ENCODE measurements at places on chromosomes 4 and X. TPM values are rescaled to one million over a fixed set of nuclear protein-coding genes. Genes with fewer than 3 reads are reported as not detected.

The MAGEA8 gene
- not detected for total RNA-seq

GRCh38 chr4:123640271-123640670 lies 243.7 kb downstream of the SPRY1 start:
- no peak for DNase-seq

GRCh38 chr4:98232202-98232601 lies 29.0 kb upstream of the RAP1GDS1 start:
- no peak for DNase-seq

- no peak for DNase-seq
Observed at GRCh38 chrX:11929476-11929875, 171.4 kb downstream of the MSL3 start.

The PDCL2 gene
- not detected for total RNA-seq

GRCh38 chr4:155559915-155560314 lies 106.7 kb upstream of the GUCY1A1 start:
- DNase-seq = no peak

The USP17L10 gene
- total RNA-seq = not detected

The P2RY10 gene
- 1.1 TPM for total RNA-seq

DNA sequence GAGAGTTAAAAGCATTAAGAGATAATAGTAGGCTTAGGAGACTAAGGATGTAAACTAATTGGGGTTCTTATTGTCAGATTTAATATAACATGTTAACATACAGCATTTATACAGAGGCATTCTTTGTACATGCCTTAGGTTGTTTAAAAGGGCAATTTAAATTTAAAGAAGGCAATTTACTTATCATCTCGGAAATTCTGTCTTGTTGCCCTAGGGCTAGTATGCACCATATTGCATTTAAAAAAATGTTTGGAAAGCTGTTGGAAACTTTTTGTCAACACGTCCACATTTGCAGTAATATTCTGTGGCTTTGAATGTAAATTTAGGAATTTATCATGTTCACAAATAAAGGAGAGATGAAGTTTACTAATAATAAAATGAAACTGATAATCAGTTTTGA lies 25.5 kb downstream of the GALNT7 start:
- no peak for DNase-seq

DNA sequence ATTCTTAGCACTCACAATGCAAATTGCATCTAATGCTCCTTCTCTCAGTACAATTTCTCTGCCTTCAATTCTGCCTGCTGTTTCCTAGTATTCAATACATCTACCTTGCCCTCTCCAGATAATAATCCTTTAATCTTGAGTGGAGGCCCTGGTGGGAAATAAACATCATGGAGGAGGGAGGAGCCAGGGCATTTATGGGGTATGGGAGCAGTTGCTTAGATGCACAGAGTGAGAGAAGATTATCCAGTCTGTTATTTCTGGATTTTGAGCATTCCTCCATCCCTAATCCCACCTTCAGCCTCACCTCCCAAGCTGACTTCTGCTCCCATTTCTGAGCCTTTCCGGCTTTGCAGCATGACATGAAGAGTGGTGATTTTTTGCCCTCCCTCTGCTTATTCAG lies 127.9 kb upstream of the PPP3CA start:
- no peak for DNase-seq

The GYPE gene
- total RNA-seq = not detected

DNA sequence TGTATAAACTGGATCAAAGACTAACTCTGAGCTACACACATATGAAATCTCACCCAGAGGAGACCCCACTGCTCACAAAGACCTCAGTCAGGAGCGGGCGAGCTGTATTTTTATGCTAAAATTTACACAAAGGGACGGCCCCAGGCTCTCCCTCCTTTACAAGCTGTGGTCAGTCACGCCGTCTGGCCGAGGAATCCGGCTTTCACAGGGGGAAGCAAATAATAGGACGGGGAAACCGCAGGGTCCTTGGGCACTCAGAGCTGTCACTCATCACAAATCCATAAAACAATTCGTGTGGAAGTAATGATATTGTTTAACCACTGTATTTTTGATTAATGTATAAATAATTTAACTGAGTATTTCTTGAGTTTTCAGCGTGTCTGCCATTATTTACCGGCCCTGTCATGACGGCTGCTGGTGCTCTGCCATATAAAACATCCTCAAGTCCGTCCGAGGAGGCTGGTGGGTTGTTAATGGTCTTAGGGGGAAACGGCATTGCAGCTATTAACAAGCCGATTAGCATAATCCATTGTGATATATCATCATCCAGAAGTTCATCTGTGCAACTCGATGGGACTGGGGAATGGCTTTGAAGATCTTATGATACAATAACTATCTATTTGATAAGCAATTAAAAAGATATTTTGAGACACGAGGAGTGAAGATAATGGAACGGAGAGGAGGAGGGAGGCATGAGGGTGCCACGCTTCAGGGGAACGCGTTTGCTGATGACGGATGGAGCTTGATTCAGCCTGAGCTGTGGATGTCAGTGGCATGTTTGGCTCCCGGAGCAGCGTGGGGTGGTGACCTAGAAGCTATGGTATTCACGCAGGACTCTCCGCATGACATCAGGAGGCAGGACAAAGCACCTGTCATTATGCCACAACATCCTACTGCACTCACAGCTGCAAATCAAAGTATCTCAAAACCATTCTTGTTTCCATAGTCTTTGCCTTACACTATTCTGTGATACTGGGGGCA lies 150.9 kb downstream of the SHOX start:
- DNase-seq = no peak

The MTNR1A gene
- 7.0 TPM for total RNA-seq

- no peak for DNase-seq
Observed at GRCh38 chr4:148216866-148217814, 225.1 kb downstream of the NR3C2 start.

- no peak for DNase-seq
Observed at GRCh38 chr4:112940336-112940735, 109.1 kb upstream of the ANK2 start.

The TMEM47 gene
- 16.5 TPM for total RNA-seq

The ARMCX1 gene
- 16.1 TPM for total RNA-seq

DNA sequence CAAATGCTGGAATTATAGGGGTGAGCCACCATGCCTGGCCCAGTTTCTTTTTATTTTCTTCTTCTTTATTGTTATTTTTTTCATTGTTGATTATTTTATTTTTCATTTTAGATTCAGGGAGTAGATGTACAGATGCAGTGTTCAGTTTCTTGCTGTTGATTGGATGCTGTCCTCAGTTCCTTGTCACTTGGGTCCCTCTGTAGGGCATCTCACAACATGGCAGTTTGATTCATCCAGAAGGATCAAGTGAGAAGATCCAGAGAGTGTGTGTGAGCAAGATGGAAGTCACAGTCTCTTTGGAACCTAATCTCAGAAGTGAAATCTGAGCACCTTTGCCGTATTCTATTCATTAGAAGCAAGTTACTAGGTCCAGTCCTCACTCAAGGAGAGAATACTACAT lies 20.9 kb downstream of the HMGB3 start:
- DNase-seq = no peak

The NLRP2B gene
- not detected for total RNA-seq

DNA sequence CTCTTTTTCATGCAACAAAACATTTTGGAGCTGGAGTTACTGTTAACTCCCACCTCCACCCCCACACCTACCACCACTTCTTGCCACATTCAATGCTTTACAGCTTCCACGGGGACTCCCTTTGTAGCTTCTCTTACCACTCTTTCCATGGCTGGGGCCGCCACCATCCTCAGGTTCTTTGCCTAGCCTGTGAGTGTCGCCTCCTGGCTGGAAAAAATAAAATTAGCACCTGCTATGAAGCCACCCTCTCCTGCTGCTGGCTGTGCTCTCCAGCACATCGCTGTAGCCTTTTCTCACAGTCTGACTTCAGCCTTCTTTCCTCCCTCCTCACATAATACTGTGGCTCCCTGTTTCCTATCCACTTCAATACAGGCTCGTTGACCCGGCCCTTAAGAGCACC lies 114.4 kb downstream of the FRAS1 start:
- DNase-seq = no peak

GRCh38 chr4:84849051-84849640 lies 117.3 kb downstream of the WDFY3 start:
- no peak for DNase-seq

The LIMCH1 gene
- 8.1 TPM for total RNA-seq

The CLCN4 gene
- total RNA-seq = not detected

The TBC1D8B gene
- 5.8 TPM for total RNA-seq

DNA sequence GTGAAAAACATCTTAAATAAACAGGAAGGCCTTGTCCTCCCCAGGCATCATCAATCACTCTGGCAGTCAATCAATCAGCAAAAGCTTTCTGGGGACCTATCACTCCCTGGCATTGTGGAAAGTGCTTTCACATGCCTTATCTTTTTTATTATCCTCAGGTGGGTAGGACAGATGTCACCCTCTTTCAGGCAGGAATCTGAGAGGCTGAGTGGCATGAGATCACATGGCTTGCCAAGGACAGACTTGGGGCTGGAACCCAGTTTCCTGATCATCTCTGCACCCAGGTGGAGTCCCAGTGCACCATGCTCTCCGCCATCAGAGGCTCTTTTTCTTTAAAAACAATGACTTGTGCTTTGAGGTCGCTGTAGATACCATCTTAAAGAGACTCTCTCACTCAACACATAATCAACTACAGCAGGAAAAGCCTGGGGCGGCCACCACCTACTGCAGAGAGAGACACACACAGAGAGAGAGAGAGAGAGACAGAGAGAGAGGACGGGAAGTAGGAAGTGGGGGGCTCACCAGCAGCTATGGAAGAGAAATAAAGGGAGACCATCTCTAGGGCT lies 282.7 kb downstream of the PTTG2 start:
- DNase-seq = no peak

The HHIP gene
- 0.20 TPM for total RNA-seq

The PAGE4 gene
- not detected for total RNA-seq

The DOK7 gene
- not detected for total RNA-seq

DNA sequence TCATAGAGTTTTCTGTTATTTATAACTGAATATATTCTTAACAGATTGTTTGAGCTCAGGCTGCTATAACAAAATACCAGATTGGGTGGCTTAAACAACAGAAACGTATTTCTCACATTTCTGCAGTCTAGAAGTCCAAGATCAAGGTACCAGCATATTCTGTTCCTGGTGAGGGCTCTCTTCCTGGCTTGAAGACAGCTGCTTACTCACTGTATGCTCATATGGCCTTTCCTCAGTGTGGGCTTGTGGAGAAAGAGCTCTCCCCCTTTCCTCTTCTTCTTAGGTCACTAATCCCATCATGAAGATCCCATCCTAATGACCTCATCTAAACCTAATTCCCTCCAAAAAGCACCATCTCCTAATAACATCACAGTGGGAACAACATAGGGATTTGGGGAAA lies 117.8 kb downstream of the RASGEF1B start:
- DNase-seq = no peak

DNA sequence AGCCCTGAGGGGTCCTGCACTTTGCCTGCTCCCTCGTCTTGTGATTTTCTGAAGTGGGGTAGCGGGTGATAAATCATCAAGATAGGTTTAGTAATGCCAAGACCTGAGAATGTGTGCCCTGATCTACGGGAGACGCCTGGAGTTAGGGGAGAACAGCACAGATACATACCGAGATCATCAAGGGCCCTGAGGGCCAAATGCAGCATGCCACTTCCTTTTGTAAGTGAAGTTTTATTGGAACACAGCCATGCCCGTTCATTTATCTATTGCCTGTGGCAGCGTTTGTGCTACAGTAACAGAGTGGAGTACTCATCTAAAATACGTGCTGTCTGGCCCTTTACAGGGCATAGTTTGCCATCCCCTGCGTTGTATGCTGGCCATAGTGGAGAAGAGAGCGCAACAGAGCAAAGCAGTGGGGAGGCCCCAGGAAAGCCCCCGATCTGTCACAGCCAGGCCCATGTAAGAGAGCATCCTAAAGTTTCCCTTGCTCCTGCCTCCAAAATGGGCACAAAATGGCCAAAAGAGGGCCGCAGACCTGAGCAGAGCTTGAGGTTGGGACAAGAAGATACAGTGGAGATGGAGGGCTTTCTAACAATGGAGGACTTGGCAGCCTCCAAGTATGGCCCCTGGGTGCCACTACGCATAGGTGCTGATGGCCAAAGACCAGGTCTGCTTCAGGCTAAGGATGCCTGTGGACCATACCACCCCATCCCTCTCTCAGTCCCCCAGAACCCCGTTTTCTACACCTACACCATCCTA lies 167.0 kb downstream of the SMIM20 start:
- no peak for DNase-seq

DNA sequence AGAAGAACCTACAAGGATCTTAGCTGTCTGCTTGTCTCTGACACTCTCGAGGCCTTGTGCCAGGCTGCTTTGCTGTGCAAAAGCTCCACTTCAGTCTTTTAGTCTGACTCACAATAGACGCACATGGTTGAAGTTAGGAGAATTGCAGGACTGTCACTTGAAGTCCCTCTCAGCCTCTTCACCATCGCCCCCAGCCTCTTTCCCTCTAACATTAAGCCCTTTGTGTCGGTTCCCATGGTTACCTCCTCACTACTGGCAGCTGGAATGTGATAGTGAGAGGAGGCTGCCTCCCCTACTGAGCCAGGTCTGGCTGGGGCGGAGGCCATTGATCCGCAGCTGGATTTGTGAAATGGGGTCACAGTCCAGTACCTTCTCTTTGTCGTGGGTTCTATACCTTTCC lies 201.8 kb downstream of the SOWAHB start:
- DNase-seq = no peak

DNA sequence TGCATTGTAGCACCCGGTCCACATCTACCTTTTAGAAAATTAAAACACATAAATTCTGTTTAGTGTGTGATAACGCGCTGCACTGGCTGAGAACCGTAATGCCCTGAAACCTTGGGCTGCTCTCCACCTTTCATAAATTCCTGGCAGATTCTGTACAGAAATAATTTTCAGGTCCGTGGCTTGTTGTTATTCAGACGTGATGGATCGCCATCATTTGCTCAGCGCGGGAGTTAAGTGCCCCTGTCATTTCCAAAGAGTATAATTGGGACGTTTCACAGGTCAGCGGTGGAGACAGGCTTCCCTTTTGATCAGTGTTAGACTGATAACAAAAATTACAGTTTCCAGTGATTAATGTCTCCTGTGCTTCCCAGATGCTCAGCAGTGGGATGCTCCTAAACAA lies 16.5 kb downstream of the UVSSA start:
- no peak for DNase-seq

The MAGEA1 gene
- total RNA-seq = not detected

- no peak for DNase-seq
Observed at GRCh38 chr4:124181039-124181438, 531.5 kb downstream of the ANKRD50 start.

All from transverse colon (tissue), 4 donors.